ENCODE measurements at places on chromosomes 6 and 20. TPM values are rescaled to one million over a fixed set of nuclear protein-coding genes. Genes with fewer than 3 reads are reported as not detected.

The GHRH gene
- total RNA-seq = not detected

The TENT5A gene
- total RNA-seq = 45.7 TPM

The MCHR2 gene
- not detected for total RNA-seq

The CGA gene
- 0.28 TPM for total RNA-seq

The MAFB gene
- total RNA-seq = under 0.01 TPM

The STMND1 gene
- total RNA-seq = not detected

The XKR7 gene
- under 0.01 TPM for total RNA-seq

The ULBP3 gene
- 16.7 TPM for total RNA-seq

The NOX3 gene
- not detected for total RNA-seq

The GLP1R gene
- total RNA-seq = under 0.01 TPM

The SIRPB1 gene
- 2.5 TPM for total RNA-seq

The FYN gene
- total RNA-seq = 118 TPM

The C20orf144 gene
- 0.28 TPM for total RNA-seq

The DNAH8 gene
- under 0.01 TPM for total RNA-seq

The TASP1 gene
- total RNA-seq = 13.5 TPM

The PABPC1L gene
- total RNA-seq = 8.6 TPM

The CAP2 gene
- total RNA-seq = 17.8 TPM

The BMP2 gene
- total RNA-seq = 4.8 TPM

Data from regular cardiac myocyte (primary cell).